ENCODE measurements at places on chromosomes 2 and 18. TPM values are rescaled to one million over a fixed set of nuclear protein-coding genes. Genes with fewer than 3 reads are reported as not detected.

DNA sequence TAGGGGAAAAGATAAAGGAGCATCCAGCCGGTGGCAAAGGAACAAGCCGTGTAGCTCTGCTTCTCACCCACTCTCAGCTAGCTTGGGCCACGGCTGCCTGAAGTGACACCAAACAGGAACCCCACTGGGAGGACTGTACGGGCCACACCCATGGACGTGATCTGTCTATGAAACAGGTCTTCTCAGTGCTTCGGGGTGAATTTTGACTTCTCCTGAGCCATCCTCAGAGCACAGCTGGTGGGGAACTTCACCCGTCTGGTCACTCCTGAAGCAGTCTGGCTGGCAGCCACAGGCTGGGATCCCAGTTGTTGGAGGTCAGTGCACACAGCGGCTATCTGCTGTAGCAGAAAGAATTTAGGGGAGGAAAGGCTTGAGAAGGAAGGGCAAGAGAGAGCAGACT lies 223.8 kb downstream of the FAM210A start:
- peak; percentile 35 for DNase-seq

The DQX1 gene
- 2.5 TPM for total RNA-seq

The ZNF514 gene
- 31.4 TPM for total RNA-seq

The CKAP2L gene
- 35.3 TPM for total RNA-seq

The TUBB8B gene
- not detected for total RNA-seq

The MC2R gene
- not detected for total RNA-seq

DNA sequence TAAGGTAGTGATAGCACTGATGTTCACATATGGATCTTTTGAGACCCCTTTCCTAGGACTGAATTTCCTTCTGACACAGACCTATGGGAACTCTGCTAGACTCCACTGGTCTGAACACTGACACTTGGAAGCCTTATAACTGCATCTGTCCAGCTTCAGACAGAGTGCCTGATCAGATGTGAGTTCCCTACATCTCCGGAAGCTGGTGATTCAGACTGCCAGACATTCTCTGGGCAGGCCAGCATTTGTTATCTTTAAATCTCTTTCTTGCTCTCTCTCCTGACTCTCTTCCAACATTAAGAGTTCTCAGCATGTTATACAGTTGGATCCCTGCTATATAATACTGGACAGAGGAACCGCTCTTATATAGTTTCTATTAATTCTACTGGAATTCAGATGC lies 408.5 kb downstream of the ZEB2 start:
- peak; percentile 30 for DNase-seq

- DNase-seq: no peak
These were observed 34.6 kb upstream of the PAIP2B start for GRCh38 chr2:71261534-71261933.

DNA sequence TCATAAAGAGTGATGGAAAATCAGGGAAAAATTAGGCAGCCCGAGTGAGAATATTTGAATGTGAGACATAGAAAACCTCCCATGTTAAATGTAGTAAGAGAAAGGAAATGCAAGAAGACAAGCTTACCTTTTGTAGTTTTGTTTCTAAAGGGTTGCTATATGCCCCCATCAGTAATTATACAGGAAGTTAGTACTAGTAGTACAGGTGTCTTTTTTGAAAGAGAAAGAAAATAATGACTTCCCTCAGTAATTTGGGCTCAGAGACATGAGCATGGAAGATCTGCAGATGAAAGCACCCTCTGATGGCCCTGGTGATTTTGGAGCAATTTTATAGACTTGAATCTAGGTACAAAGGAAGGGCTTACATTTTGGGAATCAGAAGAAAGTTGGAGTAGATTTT lies 80.8 kb downstream of the RHBDD1 start:
- DNase-seq: no peak

DNA sequence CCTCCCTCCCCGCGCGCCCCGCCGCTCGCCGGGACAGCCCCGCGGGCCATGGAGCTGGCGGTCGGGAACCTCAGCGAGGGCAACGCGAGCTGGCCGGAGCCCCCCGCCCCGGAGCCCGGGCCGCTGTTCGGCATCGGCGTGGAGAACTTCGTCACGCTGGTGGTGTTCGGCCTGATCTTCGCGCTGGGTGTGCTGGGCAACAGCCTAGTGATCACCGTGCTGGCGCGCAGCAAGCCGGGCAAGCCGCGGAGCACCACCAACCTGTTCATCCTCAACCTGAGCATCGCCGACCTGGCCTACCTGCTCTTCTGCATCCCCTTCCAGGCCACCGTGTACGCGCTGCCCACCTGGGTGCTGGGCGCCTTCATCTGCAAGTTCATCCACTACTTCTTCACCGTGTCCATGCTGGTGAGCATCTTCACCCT lies 865 bp downstream of the GALR1 start:
- no peak for DNase-seq

The GAL3ST2 gene
- not detected for total RNA-seq

DNA sequence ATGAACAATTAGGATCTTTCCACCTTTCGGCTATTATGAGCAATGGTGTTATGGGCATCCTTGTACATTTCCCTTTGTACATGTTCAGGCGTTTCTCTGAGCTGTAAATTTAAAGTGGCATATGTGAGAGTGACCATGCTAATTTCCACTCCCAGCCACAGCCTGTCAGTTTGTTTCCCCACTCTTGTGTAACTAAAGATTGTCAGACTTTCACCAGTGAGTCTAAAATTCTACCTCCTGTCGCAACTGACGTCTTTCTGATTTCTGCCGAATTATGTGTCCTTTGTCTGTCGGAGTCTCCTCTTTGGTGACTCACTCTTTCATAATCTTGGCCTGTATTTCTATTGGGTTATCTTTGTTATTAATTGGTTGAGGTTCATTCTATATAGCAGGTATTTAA lies 50.7 kb downstream of the TRAPPC12 start:
- no peak for DNase-seq

The ZBTB7C gene
- 17.8 TPM for total RNA-seq

The ABCA12 gene
- total RNA-seq: 1.7 TPM

- no peak for DNase-seq
These were observed 66.3 kb upstream of the DARS1 start for GRCh38 chr2:136051725-136052048.

The EMX1 gene
- not detected for total RNA-seq

DNA sequence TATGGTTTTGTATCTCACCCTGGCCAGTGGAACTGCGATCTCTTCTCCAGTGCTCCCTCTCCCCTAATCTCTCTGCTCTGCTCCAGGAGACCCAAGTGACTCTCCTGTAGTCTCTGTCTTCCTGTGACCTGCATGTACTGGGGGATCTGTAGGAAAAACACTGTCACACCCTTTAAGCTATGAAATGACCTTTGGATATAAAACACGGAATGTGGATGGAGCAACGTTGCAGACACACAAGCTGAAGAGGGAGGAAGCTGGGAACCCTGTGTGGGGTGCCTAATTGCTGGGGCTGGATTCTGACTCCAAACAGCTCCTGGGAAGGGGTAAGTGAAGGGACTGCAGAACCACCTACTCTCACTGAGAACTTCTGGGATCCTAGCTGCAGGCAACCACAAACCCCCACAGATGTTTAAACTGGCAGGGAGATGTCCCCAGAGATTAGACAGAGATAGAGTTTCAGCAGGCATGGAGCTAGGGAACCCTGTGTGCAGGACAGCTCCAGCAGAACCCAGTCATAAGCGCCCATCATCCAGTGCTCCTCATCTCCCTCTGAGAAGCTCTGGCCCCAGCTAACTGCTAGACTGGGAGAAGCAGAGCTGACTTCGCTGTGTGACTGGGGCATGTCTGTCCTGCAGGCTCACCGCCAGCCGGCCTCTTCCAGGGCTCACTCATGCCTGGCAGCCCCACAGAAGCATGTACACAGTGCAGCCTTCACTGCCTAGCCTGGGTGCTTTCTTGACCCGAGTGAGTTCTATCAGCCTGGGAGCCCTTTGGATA lies 482.7 kb upstream of the SETBP1 start:
- DNase-seq: no peak

The GNLY gene
- total RNA-seq: not detected

DNA sequence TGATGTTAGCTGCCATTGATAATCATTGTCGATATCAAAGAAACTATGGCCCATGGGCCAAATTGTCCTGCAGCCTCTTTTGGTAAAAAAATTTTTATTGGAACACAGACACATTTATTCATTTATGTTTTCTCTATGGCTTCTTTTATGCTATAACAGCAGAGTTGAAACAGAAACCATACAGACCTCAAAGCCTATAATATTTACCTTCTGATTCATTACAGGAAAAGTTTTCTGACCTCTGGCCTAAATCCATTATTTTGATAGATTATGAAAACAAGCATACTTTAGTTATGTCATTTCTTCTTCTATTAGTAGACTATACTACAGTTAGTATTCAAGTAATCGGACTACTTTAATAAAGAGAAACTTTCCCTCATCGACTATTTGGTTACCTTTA lies 349.7 kb upstream of the GALNT5 start:
- DNase-seq: no peak

The TUBA3E gene
- not detected for total RNA-seq

DNA sequence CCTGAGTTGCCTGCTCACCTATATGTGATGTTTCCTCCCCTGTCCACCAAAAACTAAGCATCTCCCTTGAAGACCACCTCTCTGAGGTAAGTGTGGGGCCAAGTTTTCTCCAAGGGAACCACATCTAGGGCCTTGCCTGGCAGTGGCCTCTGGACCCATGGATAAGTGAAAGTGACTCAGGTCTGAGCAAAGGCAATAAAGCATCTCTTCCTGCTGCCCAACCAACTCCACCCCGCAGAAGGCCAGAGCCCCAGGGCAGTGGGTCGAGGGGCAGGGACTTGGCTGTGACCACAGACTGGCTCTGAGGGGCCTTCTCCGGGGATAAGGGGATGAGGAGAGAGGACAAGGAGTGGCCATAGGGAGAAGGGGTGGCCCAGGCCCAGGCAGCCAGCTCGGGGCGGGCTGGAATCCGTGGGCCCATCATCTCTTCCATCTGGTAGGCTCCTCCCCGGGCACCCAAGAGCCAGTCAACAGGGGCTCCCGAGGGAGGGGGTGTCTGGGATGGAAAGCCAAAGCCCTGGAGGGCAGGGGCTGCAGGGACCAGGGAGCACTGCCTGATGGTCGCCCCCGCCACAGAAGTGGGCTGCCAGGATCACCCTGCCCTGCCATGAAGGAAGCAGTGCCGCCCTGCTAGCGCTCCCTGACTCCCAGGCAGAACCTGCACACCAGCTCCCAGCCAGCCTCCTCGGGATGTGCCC lies 33.4 kb downstream of the EMX1 start:
- DNase-seq: no peak

GRCh38 chr2:126413079-126413478 lies 242.9 kb upstream of the GYPC start:
- no peak for DNase-seq

The IL37 gene
- not detected for total RNA-seq

DNA sequence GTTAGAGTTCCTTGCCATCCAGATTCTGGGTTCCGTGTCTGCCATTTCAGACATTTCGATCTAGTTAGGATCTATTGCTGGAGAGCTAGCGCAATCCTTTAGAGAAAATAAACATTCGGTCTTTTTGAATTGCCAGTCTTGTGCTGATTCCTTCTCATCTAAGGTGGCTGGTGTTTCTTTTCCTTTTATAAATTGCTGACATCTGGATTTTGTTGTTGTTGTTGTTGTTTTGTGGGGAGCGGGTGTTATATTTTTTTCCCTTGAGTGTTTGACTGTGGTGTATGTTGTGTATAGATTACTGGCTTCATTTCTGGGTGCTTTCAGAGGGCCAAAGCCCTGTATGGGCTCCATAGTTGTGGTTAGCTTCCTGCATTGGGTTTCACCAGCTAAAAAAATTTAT lies 128.5 kb upstream of the LRP1B start:
- no peak for DNase-seq

- DNase-seq: no peak
These were observed 88.8 kb upstream of the DNMT3A start for GRCh38 chr2:25430556-25430955.
